ENCODE measurements at places on chromosomes 12 and 14. TPM values are rescaled to one million over a fixed set of nuclear protein-coding genes. Genes with fewer than 3 reads are reported as not detected.

HCAR2 gene
- total RNA-seq = 0.39 TPM

NGB gene
- total RNA-seq = not detected

CYP46A1 gene
- 0.87 TPM for total RNA-seq

LRRC43 gene
- total RNA-seq = 1.2 TPM

KRT7 gene
- 2,495 TPM for total RNA-seq

TMPRSS12 gene
- under 0.01 TPM for total RNA-seq

CLEC2B gene
- total RNA-seq = not detected

IFT43 gene
- total RNA-seq = 17.8 TPM

CLEC7A gene
- total RNA-seq = 27.7 TPM

CEBPE gene
- total RNA-seq = not detected

SRGAP1 gene
- total RNA-seq = 9.0 TPM

SVOP gene
- not detected for total RNA-seq

KRT79 gene
- total RNA-seq = not detected

STAB2 gene
- not detected for total RNA-seq

MTHFD1 gene
- 22.1 TPM for total RNA-seq

RNFT2 gene
- 3.5 TPM for total RNA-seq

TMEM119 gene
- 47.9 TPM for total RNA-seq

MRPL51 gene
- total RNA-seq = 90.7 TPM

DDX24 gene
- 69.2 TPM for total RNA-seq

TAS2R8 gene
- not detected for total RNA-seq

CFAP251 gene
- 5.9 TPM for total RNA-seq

KLRB1 gene
- total RNA-seq = not detected

SMCO3 gene
- total RNA-seq = 29.1 TPM

PLD4 gene
- 0.65 TPM for total RNA-seq

TMEM179 gene
- not detected for total RNA-seq

EPYC gene
- total RNA-seq = not detected

NTF3 gene
- not detected for total RNA-seq

TMEM52B gene
- 1.5 TPM for total RNA-seq

KRT77 gene
- total RNA-seq = not detected

All from placental epithelial cell (primary cell).